Germinal center (tissue), 1 donor: ENCODE measurements at places on chromosomes 1 and 21.
A peak's percentile ranks its signal among the peaks of the same experiment; 100 is the strongest.

- DNase-seq: no peak
These were observed at the start of gene PLA2G2F for GRCh38 chr1:20138961-20139550. Gene PLA2G2F (plus strand): TSS chr1:20139323. CDS start chr1:20139428, 105 bp downstream.

DNA sequence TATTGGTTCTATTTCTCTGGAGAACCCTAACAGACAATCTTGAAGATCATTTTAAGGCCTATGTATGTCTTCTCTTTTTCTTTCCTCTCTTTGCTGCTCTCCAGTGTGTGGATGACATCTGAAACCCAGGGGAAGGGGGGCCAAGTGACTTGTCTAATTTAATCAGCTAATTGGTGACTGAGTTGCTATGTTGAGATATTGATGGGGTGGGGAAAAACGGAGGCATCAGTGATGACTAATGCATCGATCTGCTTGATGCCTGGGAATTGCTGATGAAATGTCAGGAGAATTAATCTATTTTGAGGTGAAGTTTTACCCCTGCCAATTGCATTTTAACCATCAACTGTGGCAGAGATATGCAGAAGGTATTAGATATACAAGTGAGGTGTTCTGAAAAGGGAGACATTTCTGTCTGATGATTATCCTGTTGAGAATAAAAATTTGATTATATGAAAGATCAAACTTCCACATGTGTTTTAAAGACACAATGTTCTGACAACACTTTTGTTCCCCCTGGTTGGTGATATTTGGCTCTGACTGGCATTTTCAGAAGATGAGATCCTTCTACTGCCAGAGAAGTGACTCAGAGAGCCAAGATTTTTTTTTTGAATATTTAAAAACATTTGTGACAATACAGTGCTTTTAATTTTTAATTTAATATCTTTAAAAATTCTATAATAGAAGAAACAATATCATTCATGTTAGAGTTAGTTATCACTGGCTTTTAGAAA, 18.7 kb upstream of the PTGFR start:
- DNase-seq: no peak

GRCh38 chr1:60903591-60903990, 178.8 kb upstream of the NFIA start:
- no peak for DNase-seq

DNA sequence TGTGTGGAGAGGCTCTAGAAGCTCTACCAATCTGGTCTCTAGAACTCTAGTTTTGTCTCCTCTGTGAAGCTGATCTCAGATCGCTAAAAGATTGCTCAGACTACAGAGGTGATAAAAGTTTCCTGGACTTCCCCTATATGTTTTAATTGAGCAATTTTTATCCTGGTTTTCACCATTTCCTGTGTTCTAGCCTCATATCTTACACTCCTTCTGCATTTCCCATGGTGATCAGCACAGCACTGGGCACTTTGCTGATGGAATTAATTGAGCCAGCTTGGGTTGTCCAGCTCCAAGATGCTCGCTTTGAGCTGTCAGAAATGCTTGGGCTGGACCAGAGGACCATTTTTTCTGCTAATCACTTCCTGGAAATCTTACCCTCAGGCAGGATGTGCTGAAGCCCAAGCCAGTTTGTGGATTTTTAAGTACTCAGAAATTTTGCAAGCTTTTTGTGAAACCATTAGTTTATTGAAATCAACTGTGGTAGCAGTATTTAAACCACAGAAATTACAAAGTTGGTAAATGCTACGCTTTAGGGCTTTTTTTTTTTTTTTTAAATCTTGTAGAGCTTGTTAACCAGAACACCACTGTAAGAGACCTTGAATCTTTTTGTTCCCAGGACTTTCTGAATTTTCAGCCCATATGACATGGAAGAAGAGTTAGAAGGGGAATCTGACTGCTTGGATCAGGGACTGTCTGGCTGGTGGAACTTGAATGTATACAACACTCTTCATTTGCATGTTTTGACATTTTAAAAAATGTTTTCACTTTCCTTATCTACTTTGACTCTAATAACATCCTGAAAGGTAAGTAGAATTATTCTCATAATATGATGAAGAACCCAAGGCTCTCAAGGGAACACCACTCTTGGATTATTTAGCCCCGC, 28.4 kb downstream of the CD48 start:
- DNase-seq: no peak

DNA sequence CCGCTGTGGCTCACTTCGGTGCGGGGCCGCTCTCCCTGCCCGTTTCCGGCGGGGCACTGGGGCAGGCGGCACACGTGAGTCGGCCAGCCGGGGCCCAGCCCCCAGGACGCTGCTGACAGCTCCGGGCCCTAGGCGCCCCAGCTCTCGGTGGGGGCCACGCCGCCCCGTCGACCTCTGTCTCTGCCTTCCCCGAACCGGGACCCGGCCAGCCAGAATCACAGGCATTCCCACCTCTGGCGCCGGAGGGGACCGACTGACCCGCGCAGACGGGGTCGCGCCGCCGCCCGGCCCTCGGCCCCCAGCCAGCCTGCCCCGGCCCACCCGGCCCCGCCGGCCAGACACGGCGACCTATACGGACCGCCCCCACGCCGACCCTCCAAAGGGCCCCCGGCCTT, 755 bp downstream of the SCMH1 start:
- peak; percentile 72 for DNase-seq

DNA sequence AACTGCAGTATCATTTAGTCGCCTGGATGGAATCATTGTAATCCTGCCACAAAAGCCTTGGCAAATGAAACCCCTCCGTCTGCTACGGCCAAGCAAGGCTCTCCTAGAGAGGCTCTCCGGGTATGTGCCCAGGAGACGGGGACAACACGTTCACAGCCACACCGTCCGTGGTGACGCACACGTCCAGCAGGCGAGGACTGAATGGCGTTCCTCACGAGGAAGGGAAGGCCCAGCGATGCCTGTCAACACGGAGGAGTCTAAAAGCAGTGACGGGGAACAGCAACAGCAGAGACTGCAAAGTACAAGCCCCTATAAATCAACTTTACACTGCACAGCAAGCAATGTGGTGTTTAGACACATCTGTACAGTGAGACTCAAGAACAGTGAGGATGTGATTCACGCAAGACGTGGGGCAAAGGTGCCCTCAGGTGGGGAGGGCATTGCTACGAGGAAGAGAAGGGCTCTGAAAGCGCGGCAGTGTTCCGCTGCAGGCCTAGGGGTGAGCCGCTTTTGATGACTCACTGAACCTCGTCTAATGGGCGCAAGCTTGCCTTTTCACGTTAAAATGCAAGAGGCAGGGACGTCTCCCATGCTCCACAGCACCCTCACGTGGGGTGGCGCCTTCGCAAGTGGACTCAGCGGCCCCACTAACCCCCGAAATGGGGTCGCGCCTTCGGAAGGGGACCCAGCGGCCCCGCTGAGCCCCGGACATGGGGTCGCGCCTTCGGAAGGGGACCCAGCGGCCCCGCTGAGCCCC, 6.8 kb downstream of the WRAP73 start:
- DNase-seq: no peak

- DNase-seq: no peak
These were observed 116.4 kb downstream of the GDAP2 start for GRCh38 chr1:117812869-117813511.

DNA sequence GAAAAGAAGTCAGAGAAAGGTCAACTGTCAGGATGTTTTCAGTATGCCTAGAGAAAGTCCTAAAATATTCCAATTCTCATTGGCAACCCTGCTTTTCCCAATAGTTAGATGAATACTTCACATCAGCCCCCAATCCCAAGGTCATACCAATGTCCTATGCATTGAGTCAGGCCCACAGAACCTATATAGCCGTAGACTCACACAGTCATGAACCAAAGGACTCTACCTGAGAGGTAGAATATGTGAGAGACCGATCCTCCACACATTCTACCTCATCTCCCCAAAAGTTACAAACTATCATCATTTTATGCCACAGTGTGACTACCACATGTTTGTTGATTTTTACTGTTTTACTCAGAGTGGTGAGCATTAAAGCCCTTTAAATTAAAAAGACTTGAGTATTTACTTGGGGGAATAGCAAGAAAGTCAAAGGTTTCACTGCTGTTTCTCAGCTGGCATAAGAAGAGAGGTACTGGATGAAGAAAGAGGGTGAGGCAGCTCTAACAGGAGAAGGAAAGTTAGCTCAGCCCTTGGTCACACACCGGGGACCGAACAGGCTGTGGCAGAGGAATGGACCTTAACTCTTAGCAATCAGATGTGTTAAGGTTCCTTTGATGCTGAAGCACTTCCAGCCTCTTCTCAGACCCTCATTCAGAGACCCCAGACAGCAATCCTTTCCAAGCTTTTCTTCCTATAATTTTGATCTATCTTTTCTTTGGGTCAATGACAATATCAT, 937 bp downstream of the CD48 start:
- DNase-seq: no peak

DNA sequence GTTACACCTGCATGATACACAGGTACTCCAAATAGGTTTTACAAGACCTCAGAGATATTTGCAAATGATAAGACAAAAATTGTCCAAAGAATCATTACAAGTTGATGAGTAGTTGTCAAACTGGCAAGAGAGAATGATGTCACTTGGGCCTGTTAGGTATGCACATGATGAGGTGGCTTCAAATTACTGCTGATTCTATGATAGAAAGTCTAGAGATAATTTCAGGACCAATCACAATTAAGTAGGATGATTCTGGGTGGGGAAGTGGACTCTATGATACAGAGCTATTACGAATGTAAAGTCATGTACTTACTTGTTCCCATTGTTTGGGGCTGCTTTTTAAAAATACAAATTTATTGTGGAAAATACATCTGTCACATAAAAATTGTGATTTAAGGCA, 5.2 kb upstream of the SPRR1B start:
- no peak for DNase-seq

GRCh38 chr1:58739856-58740466, 40.1 kb upstream of the MYSM1 start:
- peak; percentile 47 for DNase-seq

- DNase-seq: peak; percentile 12
These were observed 392.8 kb upstream of the CAMK1G start for GRCh38 chr1:209190591-209191261.

- no peak for DNase-seq
These were observed 152.6 kb upstream of the RNPC3 start for GRCh38 chr1:103372866-103373265.

DNA sequence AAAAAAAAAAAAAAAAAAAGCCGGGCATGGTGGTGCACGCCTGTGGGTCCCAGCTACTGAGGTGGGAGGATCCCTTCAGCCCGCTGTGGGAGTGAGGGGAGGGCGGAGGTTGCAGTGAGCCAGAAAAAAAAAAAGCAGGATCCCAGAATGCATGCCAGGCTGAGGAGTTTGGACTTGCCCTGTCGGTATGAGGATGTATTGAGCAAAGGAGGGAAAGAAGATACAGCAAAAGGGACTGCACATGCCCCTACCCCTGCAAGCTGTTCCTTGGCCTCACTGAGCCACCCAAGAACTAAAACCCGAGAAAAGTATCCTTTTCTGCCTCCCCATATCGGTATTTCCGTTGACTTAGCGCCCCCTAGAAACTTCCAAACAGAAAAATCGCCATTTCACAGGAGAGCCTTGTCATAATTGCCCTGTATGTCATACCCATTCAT, 1.3 kb upstream of the GPATCH4 start:
- peak; percentile 36 for DNase-seq

DNA sequence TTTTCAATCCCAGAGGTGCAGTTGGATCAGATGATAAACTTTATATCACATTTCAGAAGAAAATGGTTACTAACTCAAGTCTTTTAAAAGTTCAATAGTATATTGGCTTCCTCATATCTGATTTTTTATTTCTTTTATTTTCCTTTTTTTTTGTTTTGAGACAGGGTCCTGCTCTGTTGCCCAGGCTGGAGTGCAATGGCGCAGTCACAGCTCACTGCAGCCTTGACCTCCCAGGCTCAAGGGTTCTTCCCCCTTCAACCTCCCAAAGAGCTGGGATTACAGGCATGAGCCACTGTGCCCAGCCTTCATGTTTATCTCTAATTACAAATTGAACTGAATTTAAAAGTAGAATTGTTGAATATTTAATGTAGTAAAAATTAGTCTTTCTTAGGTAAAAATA, 13.9 kb downstream of the FLVCR1 start:
- DNase-seq: no peak

DNA sequence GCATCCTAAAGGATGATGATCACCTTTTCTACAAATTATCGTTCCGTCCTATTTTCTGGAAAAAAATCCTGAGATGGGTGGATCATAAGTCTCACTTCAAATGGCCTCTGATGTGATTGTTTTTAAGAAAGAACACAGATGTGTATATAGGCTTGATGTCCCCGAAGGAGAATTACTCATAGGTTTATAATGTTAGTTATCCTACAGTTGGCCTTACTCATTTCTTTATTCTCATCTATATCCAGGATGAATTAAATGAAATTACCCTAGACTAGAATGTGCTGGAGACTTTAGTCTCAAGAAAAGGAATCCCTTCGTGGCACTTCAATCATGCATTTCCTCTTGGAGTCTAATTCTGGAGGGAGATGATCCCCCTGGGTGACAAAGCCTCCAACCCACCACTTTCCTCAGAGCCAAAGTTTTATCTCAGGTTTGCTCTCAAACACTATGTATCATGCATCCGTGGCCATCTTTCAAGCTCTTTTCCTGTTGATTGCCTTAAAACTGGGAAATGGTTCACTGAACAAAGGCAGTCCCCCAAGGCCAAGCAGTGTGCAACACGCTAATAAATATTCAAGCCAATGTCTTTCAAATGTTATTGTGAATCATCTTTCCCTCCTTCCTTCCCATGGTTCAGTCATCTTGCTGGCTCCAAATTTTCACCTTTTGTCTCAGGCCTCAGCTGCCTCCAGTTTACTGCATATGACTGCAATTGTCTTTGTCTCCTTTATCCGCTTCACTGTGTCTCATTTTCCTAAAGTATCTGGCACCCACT, 32.5 kb upstream of the SMYD2 start:
- DNase-seq: no peak

GRCh38 chr1:19208710-19209438, 1.2 kb downstream of the UBR4 start:
- DNase-seq: no peak

GRCh38 chr1:161691846-161692245, 15.2 kb upstream of the FCRLA start:
- DNase-seq: no peak

- no peak for DNase-seq
These were observed 105.6 kb downstream of the EPHB2 start for GRCh38 chr1:22816067-22816775.

- DNase-seq: no peak
These were observed 31.0 kb downstream of the FBXO42 start for GRCh38 chr1:16321176-16321867.

DNA sequence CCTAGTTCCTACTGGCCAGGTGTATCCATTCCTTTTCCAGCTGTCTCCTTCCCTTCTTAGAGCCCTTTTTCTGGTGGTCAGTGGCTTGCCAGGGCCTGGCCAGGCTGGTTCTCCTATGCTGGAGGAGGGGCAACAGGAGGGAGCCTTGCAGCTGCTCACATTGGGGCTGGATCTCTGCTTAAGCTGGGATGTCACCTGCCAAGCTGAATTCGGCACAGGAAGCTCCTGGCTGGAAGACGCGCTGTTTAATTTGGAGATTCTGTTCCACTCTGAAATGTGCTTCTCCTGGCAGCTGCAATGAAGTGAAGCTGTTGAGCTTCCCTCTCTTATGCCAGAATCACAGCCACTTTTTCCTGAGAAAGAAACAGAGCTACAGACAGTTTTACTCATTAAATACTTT, 56.0 kb upstream of the POU3F1 start:
- no peak for DNase-seq
